ENCODE measurements at places on chromosomes 1 and 21.

DNA sequence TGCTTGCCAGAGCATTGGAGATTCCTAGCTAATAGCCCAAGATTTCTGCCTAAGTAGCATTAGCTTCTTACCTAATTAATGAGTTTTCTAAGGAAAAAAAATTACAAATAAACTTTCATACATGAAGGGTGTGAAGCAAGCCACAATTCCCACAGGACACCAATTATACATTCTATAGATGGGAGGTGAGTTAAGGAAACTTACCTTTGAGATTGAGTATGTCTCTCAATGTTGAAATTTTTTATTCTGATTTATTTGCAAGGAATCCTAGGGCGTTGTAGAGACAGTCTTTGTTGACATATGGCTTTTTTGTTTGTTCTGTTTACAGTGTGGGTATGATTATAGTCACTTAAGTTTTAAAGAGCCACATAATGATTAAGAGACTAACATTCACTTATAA is 313.0 kb downstream of the RYR2 start:
- no peak for DNase-seq

DNA sequence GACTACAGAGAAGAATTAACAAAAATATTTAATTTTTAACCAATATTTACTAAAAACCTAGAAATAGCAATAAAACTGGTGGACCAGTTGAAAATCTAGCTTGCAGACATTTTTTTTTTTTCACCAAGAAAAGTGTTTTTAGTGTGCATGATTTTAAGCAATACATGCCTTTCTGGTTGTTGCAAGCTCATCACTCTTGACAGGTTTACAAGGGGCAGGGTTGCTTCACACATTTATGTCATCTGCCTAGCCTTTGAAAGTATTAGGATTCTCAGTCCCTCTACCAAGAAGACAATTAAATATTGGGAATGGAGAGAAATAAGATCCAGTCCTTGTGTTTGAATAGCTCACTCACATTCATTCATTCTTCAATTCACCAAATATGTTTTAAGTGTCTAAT is 53.8 kb upstream of the LYPLAL1 start:
- DNase-seq: no peak

DNA sequence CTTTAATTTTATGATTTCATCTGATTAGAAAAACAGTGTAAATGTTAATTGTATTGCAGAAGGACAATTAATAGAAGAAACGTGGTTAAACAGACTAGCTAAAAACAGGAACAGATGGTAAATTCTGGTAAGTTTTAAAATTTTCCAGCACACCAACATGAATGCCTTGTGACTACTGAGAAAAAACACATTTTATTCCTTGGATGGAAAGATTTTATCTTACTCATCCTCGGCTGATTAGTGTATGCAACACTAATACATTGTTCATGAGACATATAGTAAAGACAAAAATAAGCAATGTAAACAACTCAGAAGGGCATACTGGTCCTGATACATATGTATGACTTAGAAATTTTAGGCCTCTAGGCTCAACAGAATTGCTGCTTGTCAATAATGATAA is 4.9 kb upstream of the AK5 start:
- DNase-seq: no peak

GRCh38 chr1:44425341-44426082 is 20.5 kb downstream of the RNF220 start:
- no peak for DNase-seq

GRCh38 chr21:28781602-28782276 is 210.9 kb downstream of the LTN1 start:
- DNase-seq: no peak

GRCh38 chr1:8939362-8939995 is 6.2 kb upstream of the CA6 start:
- no peak for DNase-seq

- DNase-seq: peak; percentile 91
Measured at GRCh38 chr1:80054129-80054528, 1047.6 kb upstream of the ADGRL4 start.
